ENCODE measurements at places on chromosomes 3 and 15.

DNA sequence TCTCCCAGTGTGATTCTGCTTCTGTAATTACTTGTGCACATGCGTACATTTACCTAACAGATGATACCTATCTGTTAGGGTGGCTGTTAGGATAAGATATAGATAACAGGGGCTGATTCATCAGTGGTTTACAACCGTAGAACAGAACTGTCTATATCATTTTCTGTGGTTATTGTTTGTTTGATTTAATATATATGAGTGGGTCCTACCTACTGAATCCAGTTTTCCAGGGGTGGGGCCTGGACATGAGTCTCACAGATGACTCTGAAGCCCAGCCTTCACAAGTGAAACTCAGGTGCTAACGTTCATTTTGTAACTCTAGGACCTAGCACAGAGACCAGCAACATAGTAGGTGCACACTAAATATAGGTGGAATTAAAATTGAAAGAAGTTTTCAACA lies 10.4 kb upstream of the ACAP2 start:
- no peak for DNase-seq

- no peak for DNase-seq
Observed at GRCh38 chr3:111761309-111761795, 97.7 kb upstream of the PHLDB2 start.

GRCh38 chr15:52566889-52567288 lies 1.9 kb downstream of the ARPP19 start:
- DNase-seq = no peak

DNA sequence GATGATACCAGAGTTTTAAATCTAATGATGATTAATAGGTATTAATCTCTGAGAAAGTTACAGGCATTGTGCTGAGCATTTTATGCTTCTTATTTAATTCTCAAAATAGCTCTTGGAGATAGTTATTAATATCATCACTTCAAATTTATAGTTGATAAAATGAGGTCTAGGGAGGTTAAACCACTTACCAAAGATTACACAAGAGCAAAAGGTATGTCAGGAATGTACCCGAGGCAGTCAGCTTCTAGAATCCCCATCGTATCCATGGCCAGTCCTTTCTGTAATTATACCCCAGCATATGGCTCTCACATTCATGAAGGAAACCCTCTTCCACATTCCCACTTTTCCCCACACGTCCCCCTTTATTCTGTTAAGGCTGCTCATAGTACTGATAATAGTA lies 421.3 kb downstream of the PYDC2 start:
- DNase-seq = no peak

DNA sequence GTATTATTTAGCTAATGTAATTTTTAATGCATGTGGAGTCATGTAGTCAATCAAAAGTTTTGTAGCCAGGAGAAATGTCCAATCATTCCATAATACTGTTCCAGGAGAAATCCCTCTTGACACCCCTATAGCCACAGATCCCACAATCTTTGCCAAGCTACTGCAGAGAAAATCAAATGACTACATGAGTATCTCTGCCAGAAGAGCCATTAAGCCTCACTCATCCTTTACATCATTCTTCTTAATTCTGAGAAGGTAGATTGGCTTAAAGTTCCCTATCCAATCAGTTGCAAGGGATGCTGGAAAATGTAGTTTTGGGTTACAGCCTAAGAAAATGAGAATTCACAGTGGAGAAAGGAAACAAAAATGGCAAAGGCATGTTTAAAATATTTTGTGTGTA lies 502.1 kb downstream of the ZBBX start:
- no peak for DNase-seq

DNA sequence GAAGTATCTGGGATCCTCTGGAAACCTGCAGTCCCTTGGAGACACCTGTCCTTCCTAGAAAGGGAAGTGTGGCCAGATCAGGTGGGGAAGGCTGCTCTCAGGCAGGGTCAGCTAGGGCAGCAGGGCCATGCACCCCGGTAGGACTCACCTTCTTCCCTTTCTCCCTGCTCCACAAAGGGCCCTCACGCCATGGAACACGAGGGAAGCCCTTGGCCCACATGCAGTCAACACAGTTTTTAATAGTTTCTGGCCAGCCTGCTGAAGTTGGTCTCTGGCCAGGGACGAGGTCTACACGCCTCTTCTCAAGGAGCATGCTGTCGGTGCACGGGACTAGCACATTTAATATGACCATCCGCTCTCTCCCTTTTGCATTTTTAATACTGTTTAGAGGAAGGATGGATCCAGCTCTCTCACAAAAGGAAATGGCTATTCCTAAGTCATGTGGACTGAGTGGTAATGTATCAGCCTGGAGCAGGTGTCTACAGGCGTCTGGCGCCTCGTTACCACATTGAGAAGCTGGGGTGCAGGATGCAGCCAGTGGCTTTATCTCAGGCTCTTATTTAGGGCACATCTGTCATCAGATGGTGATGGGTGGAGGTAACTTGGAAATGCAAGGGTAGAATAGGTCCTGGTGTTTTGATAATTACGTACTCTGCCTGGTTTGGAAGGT lies 153.9 kb downstream of the KLF13 start:
- DNase-seq = peak; percentile 8

GRCh38 chr15:67019884-67020520 lies 45.4 kb upstream of the SMAD3 start:
- DNase-seq = no peak

GRCh38 chr3:143092191-143092590 lies 27.4 kb upstream of the CHST2 start:
- no peak for DNase-seq

DNA sequence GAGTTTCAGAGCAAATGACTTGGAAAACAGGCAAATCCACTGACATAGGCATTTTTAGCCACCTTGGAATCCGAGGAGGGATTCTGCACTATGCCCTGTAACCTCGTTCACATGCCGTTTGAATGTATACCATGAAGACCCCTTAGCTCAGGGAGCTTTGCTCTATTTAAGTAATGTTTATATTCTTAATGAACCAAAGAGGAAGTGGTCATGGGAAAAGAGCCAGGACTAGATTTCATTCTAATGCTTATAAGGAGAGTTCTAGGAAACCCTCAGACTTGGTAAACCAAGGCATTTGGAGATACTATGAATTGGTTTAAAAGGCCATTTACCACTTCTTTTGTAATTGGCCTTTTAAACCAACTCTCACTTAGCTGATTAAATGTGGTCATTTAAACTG lies 178.9 kb downstream of the IGF1R start:
- no peak for DNase-seq

All from transverse colon (tissue), 4 donors.